C1 segment of cervical spinal cord (tissue), 14 donors: ENCODE measurements at places on chromosomes 7 and 10.

- no peak for DNase-seq
Observed at GRCh38 chr7:29135846-29136245, 10.5 kb downstream of the CPVL start.

GRCh38 chr10:124041675-124042445 is 51.5 kb downstream of the CHST15 start:
- no peak for DNase-seq

GRCh38 chr7:79461660-79462059 is 8.2 kb upstream of the MAGI2 start:
- no peak for DNase-seq

DNA sequence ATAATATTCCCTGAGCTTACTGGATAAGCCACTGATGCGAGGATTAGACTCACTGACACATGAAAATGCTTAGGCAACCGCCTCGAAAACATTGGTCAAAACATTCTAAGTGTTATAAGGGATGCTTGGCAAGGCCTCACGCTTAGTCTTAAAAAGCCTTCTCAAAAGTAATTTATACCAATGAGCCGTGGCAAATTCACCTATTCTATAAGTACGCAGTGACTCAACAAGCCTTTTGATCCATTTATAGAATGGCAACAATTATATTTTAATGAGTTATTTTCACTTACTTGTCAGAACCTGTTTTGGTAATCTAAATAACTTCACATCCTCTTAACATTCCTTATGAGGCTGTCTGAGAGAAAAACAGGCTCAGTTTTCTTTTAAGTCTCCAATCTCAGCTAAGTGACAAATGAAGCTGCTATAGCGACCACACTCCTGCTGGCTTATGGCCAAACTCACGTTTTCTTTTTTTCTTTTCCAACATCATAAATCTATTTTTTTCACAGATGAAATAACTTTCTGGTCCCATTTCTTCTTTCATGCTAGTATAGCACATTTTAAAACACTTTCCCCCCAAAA is 121.2 kb upstream of the AFAP1L2 start:
- DNase-seq: no peak

- no peak for DNase-seq
Observed at GRCh38 chr10:116147147-116147905, 125.7 kb downstream of the GFRA1 start.

DNA sequence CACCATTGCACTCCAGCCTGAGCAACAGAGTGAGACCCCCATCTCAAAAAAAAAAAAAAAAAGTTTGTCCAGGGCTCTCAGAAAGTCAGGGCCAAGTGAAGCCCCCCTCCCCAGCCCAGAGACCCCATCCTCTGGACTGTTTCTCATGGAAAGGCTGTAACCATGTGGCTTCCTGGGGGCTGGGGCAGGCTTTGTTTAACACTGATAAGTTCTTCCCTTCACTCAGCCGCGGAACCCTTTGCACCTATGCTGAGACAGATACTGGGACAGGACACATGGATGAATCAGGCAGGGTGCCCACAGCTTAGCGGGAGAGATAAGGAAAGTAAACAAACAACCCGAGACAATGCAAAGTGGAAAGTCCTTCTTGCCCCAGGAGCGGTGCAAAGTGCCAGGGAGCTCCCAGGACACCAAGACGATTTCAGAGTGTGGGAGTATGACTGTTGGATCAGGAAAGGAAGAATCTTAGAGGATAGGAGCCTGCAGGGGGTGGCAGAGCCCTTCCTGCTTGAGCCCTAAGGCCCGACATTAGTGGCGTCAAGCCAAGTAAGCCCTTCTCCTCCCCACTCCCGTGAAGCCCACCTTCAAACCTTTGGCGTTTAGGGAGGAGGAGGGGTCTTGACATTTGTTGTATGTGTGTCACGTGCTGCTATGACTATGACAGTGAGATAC is 11.6 kb downstream of the MLXIPL start:
- DNase-seq: no peak

GRCh38 chr7:85627791-85628586 is 441.1 kb upstream of the SEMA3D start:
- DNase-seq: no peak

GRCh38 chr7:50068850-50069551 is 24.0 kb downstream of the ZPBP start:
- DNase-seq: no peak

DNA sequence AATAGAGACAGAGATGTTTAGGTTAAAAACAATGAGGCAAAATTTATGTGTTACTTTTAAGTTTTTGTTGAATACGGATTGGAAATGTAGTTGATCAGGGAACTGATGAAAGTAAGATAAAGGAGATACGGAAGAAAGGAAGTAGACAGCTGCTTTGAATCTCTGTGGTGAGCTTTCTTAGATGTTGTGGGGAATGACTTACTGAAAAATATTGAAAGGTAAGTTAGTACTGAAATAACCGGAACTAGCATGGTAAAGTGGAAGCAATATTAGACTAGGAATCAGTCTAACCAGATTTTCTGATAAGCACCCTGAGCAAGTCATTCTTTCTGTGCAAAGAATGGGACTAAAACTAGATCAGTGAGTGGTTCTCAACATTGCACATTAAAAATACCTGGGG is 34.8 kb downstream of the LUC7L2 start:
- DNase-seq: no peak

DNA sequence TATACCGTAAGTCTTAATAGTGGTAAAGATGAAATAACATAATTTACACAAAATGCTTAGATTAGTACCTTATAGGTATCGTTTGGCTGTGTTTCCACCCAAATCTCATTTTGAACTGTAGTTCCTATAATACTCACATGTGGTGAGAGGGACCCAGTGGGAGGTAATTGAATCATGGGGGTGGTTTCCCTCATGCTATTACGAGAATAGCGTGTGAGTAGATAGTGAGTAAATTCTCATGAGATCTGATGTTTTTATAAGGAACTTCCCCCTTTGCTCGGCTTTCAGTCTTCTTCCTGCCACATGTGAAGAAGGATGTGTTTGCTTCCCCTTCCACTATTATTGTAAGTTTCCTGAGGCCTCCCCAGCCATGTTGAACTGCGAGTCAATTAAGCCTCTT is 426.3 kb upstream of the POT1 start:
- no peak for DNase-seq

GRCh38 chr7:104962781-104963180 is 51.2 kb upstream of the KMT2E start:
- no peak for DNase-seq

GRCh38 chr7:130925136-130925794 is 191.3 kb upstream of the KLF14 start:
- DNase-seq: no peak

GRCh38 chr10:49619613-49620012 is 5.8 kb downstream of the CHAT start:
- no peak for DNase-seq

- DNase-seq: peak; percentile 48
Observed at GRCh38 chr10:79111846-79112614, 43.3 kb downstream of the ZMIZ1 start.

- no peak for DNase-seq
Observed at GRCh38 chr10:105949721-105950120, 1214.8 kb downstream of the SORCS1 start.

- DNase-seq: no peak
Observed at GRCh38 chr7:22386865-22387264, 29.9 kb upstream of the RAPGEF5 start.

DNA sequence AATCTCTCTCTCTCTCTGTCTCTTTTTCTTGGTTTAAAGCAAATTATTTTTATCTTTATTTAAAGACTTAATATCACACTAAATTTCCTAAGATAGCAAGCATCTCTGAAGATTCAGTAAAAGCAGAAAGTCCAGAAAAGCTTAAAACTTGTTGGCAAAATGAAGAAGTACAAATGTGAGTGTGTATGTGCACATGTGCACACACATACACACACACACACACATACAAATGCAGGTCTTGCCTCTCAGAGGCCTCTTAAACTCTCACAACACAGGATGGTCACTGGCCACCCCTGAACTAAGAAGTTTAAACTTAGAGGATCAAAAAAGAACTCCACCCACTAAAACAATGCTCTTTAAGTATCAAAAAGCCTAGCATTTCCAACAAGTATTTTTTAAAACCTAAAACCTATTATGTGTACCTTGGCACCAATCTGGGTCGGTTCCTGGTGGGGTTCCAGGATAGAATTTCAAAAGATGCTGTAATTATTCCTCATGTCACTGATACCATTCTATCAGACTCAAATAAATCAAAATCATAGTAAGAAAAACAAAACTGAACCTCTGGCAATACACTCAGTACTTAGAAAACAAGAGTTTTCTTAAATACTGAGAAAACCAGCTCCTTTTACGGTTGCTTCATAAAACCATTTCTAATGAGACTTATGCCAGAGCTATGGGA is 55.0 kb downstream of the SORBS1 start:
- no peak for DNase-seq

DNA sequence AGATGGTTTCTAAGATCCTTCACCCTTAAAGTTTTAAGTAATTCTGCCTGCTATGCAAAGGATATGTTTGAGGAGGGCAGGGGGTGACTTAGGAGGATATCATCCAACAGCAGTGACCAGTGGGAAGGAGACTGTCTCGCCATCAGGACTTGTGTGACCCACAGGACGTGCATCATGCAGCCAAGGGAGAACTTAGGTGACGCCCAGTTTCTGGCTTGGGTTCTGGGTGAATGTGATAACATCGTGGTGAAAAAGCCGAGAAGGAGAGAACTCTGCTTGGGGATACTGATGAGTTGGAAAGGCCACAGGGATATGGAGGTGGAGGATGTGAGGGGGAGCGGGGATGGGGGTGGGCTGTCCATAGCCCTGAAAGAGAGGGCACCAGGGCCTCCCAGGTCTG is 3.8 kb downstream of the WIPI2 start:
- DNase-seq: no peak

DNA sequence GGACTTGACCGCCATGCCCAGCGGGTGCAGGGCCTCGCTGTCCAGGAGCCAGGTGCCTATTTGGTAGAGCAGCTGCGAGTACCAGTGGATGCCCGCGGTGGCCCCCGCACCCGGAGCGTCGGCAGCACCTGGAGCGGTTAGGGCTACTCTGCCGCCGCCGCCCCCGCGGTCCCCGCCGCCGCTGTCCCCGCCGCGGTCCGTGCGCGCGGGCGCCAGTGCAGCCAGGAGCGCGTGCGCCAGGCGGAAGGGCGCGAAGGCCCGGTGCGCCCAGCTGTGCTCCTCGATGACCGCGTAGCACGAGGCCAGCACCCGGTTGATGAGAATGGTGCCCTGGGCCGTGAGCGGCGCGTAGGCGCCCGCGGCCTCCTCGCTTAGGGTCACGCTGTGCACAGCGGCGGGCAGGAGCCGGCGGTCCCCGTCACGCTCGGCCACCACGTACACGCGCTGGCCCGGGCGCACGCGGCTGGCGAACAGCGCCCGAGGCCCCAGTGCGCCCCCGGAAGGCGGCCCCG is 9.3 kb downstream of the SHH start:
- no peak for DNase-seq

DNA sequence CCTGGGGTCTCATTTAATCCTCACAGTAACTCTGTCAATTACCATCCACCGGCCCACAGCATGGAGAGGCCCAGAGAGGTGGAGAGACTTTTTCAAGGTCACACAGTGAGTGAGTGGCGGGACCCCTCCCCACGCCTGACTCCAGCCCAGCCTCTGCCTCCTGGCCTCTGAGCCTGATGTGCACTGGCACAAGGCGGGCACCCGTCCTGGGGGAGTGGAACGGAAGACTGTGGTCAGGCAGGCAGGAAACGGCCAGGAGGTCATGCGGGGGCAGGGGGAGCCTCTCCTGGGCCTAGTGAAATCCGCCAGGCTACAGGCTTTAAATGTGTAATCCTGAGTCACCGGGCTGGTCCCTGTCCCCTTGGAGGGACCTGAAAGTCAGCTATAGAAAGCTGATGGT is 32.2 kb downstream of the ZCCHC24 start:
- no peak for DNase-seq

- DNase-seq: no peak
Observed at GRCh38 chr7:151568956-151569940, 49.6 kb upstream of the RHEB start.

GRCh38 chr10:93515071-93516005 is 18.9 kb downstream of the CEP55 start:
- DNase-seq: peak; percentile 2

DNA sequence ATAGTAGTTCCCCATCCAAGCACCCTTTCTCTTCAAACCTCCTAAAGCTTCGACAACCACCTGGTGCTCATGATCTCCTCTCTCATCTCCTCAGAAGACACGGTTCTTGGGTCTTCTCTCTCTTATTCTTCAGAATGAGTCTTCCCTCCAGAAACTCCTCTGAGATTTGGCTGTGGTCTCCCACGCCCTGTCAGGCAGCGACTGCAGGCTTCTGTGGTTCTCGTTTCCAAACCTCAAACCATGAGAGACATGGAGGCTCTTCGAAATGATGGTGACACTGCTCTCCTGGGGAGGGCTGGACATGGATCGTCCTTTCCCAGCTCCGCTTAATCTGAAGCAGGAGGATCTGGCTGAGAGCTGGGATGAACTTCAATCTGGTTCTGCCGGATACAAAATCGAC is 78.6 kb upstream of the PITRM1 start:
- DNase-seq: no peak

GRCh38 chr7:90613088-90613498 is 17.0 kb downstream of the CDK14 start:
- DNase-seq: no peak

DNA sequence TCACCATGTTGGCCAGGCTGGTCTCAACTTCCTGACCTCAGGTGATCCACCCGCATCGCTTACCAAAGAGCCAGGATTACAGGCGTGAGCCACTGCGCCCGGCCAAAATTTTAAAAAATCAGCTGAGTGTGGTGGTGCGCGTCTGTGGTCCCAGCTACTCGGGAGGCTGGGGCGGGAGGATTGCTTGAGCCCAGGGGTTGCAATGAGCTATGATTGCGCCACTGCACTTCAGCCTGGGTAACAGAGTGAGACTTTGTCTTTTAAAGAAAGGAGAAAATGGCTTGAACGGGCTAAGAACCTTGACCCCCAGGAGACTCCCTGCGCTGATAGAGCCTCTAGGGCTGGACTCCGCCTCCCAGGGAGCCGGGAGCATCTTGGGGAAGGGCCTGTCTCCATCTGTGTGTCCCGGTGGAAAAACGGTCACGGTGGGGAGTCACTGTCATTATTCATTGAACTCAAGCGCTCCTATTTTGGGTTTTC is 760 bp upstream of the KCTD7 start:
- DNase-seq: no peak

- DNase-seq: no peak
Observed at GRCh38 chr7:36677769-36678437, 46.4 kb downstream of the AOAH start.

DNA sequence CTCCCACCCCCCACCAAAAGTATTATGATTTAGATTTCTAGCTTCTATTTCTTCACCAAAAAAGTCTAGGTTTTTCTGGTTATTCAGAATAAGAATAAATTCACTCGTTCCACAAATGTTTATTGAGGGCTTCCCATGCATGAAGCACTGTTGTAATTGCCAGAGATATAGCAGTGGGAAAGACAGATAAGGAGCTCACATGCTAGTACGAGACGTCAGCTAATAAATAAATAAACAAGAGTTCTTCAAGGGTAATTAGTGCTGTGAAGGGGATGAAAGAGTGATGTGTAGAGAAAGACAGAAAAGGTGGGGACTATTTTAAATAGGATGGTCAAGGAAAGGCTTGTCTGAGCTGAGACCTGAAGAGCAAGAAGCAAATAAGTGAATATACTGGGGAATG is 38.1 kb upstream of the SEPTIN7 start:
- no peak for DNase-seq

GRCh38 chr10:99630433-99630832 is 10.2 kb upstream of the SLC25A28 start:
- no peak for DNase-seq

GRCh38 chr7:73918926-73919693 is 58.2 kb downstream of the TMEM270 start:
- DNase-seq: no peak
